ENCODE measurements at places on chromosomes 7 and 10. TPM values are rescaled to one million over a fixed set of nuclear protein-coding genes. Genes with fewer than 3 reads are reported as not detected.

PRR15 gene
- polyA plus RNA-seq, result not detected

LRRC17 gene
- 28.5 TPM for polyA plus RNA-seq

CTNNA3 gene
- polyA plus RNA-seq, result 12.6 TPM

FAM180A gene
- 0.10 TPM for polyA plus RNA-seq

SCIN gene
- 0.34 TPM for polyA plus RNA-seq

SFXN2 gene
- polyA plus RNA-seq, result 6.3 TPM

EVX1 gene
- polyA plus RNA-seq, result not detected

IMPDH1 gene
- 20.5 TPM for polyA plus RNA-seq

ACHE gene
- 67.1 TPM for polyA plus RNA-seq

POMZP3 gene
- polyA plus RNA-seq, result 15.9 TPM

LGI1 gene
- 34.6 TPM for polyA plus RNA-seq

HECW1 gene
- 0.23 TPM for polyA plus RNA-seq

MMP21 gene
- 0.40 TPM for polyA plus RNA-seq

DNA sequence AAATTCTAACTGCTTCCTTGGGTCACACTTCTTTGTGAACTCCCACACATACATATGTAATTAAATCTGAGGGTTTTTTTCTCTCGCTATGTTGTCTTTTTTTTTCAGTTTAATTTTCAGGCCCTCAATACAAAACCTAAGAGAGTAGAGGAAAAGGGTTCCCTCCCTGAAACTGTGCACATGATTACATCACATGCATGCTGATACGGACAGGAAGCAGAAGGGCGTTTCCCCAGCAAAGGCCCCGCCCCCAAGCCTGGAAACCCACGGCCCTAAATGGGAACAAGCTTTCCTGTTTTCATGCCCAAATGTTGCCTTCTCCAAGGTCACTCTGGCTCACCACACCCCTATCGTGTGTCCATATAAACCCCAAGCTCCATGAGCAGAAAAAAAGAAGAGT, 115.4 kb downstream of the TEX36 start:
- no peak for DNase-seq

DNA sequence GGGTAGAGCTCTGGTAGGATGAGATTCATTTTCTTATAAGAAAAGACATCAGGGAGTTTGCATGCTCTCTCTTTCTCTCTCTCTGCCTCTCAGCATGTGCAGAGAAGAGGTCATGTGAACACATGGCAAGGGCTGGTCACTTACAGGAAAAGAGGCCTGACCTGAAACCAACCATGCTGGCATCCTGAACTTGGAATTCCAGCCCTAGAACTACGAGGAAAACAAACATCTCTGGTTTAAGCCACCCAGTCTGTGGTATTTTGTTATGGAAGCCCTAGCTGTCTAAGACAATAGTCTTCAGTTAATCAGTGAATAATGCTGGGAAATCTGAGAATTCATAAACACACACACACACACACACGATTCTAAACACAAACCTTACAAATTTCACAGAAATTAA, 1104.2 kb upstream of the LRRN3 start:
- DNase-seq, result no peak

- DNase-seq, result no peak
Observed at GRCh38 chr10:47406870-47407691, 23.0 kb upstream of the ZNF488 start.

DNA sequence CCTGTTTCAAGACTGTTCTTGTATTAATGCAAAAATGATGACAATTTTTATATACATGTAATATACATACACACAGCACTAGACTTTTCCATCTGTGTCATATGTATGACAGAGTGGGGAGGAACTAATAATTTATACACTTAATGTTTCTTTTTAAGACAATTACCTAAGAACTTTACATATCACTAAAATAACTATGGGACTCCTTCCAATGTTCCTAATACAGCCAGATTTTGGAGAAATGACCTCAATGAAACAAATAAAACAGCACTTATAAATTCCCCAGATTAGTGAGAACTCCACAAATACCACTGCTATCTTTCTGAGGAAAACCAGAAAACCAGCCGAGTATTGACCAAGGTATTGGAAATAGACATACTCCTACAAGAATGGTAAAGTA, 199.4 kb downstream of the ELMO1 start:
- peak; percentile 52 for DNase-seq

DNA sequence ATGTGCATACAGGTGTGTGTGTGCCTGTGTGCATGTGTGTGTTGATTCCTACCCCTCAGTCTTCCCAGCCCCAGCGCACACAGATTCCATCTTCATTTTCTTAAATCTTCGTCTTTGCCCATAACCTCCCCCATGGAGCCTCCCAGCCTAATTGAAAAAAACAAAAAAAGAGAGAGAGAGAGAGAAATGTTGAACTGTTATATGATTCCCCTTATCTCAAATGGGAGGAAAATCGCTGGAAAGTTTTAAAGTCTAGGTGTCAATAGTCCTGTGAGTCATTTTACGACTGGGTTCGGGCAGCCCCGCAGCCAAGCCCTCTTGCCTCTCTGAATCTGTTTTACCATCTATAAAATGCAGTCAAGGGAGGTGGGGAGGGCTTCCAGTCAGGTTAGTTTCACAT, 60.9 kb downstream of the SPOCK2 start:
- DNase-seq, result no peak

DNA sequence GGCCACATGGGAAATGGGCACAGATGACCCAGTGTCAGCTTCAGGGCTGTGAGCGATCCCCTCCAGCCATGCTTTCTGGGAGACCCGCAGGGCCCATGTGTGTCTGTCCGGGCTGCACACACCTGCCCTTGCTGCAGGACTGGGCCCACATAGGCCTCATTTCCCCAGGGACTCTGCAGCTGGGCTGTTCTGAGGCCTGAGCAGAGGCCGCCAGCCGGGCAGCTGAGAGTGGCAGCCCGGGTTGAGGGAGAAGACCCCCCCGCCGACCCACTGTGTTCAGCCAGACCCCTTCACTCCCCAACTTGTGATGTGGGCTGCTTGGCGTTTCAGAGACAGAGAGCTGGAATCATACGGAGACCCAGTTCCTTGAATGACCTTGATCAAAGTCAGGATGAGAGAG, 50.1 kb upstream of the DPYSL4 start:
- DNase-seq, result no peak

GRCh38 chr10:71648254-71648932, 71.2 kb downstream of the C10orf105 start:
- no peak for DNase-seq

GRCh38 chr10:18140149-18140956, at the start of gene CACNB2:
Gene CACNB2 (plus strand): TSS chr10:18140424.
- DNase-seq, result no peak

- no peak for DNase-seq
Observed at GRCh38 chr10:11742779-11743298, 657 bp downstream of the ECHDC3 start.

DNA sequence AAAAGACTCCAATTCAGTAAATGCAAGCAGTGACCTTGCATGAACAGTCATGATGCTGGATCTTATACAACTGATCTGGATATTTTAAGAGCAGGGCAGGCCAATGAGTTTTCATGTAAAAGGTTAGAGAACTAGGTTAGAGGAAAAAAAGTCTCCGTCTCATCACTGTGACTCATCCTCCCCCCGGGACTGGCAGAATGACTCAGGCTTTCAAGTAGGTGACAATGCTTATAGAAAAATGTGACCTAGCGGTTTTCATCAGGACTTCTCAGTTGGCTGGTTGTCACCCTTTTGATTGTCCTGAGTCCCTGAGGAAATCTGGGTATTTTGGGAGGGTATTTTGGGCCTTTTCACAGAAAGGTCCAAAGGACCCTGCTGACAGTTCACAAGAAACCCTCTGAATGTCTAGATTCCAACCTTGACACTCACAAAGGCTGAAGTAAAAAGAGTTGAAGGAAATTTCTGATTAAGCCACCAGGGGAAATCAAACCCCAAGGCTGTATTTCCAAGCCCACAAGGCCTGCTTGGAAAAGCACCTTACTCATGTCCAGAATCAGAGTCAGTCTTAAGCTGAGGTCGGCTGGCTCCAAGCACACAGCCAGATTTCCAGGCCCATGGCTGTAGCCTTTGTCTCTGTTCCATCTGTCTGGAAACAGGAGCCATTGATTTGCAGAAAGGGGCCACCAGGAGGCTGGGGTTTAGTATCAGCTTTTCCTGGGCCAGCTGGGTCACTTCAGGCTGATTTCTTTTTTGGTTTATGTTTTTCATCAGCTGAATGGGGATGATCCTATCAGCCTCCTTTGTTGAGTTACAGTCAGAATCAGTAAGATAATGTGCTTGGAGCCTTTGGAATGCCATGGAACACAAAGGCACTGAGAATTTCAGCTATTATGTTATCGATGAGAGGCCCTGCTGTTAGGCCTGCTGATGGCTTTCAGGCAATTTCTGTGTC, 226.4 kb upstream of the HABP2 start:
- DNase-seq, result no peak

- DNase-seq, result no peak
Observed at GRCh38 chr10:71272056-71272771, 46.8 kb upstream of the SLC29A3 start.

GRCh38 chr7:140084142-140084655, 21.4 kb upstream of the PARP12 start:
- no peak for DNase-seq

GRCh38 chr10:102133373-102134195, 744 bp downstream of the PPRC1 start:
- no peak for DNase-seq

GRCh38 chr7:30683816-30684215, 1.6 kb upstream of the CRHR2 start:
- DNase-seq, result no peak

DNA sequence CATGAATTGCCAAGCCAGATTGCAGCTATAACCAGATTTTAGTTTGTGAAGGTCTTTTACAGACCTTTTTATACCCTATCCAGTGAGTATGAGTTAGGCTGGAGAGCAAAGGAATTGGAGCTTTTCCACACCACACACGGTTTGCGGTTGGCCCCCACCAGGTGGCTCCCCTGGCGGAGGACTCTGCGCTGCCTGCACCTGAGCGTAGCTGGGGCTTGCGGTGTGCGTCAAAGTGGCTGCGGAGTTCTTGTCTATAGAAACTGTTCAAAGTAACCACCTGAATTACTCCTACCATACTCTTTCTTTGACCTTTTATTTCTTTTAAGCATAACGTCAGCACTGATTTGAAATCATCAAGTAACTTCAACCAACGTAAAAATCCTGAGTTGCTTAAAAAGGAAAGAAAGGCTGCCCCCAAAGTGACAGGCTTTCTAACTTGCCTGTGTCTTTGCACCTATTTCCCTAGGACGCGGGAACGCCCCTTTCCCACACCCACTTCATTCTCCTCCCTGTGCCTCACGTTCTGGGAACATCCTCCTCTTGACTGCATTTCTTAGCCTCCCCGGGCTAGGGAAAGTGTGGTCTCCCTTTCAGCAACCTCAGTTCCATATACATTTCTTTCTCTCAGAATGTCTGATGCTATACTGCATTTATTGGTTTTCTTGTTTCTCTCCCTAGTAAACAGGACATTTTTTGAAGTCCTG, 47.6 kb upstream of the TMEM72 start:
- no peak for DNase-seq

DNA sequence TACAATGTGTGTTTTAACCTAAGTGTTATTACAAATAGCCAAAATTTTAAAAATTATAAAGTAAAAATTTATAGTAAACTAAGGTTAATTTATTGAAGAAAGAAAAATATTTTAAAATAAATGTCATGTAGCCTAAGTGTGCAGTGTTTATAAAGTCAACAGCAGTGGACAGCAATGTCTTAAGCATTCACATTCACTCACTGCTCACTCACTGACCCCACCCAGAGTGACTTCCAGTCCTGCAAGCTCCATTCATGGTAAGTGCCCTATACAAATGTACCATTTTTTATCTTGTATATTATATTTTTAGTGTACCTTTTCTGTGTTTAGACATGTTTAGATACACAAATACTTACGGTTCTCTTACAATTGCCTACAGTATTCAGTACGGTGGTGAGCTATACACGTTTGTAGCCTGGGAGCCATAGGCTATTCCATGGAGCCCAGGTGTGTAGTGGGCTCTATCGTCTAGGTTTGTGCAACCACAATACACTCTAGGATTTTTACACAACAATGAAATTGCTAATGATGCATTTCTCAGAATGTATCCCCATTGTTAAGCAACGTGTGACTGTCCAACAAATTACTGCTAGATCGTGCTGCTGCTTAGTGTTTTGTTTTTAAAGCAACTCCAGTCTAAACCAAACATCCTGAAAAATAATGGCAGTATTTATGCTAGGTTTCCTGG, 108.9 kb upstream of the NAMPT start:
- DNase-seq, result no peak

DNA sequence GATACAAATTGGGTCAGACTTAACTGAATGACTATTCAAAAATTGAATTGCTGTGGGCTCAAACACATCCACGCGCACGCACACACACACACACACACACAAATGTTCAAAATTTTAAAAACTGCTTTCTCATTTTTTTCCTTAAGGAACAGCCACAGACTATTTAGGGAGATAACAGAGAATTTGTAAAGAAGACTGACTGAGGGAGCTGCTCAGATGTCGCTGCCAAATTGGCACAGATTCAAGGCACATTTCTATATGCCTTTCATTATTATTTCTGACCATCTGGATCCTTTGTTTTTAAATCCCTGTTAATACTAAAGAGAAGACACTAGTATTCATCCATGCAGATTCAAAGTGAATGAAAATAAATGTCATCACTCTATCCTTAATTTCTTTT, 154.8 kb downstream of the DGKB start:
- no peak for DNase-seq

GRCh38 chr7:81457852-81458522, 311.9 kb downstream of the HGF start:
- no peak for DNase-seq

GRCh38 chr7:2862831-2863361, 18.8 kb upstream of the GNA12 start:
- DNase-seq, result no peak

DNA sequence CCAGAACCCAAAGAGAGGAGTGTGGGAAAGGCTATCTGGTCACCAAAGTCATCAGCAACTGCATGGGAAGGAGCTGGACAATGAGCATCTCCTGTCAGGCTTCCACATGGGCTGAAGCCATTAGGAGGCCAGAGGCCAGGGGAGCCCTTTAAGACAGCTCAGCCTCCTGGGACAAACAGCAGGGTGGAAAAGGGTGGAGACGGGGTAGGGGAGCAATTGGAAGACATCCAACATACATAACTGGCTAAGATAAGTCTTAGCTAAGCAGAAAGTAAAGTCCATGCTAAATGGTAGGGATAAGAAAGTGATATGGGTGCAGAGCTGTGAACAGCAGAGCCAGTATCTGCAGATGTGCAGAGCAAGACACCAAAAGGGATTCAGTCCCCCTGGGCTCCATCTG, 1.5 kb upstream of the OAT start:
- DNase-seq, result no peak

- no peak for DNase-seq
Observed at GRCh38 chr7:150801946-150802771, 1.6 kb downstream of the TMEM176A start.
